Right hindlimb (tissue), 1 donor: ENCODE measurements at places on chromosomes 6 and 20.

- DNase-seq: no peak
Measured at GRCh38 chr20:20417876-20418676, 50.2 kb downstream of the INSM1 start.

GRCh38 chr20:1478566-1478965, 11.9 kb upstream of the NSFL1C start:
- DNase-seq: no peak

- DNase-seq: no peak
Measured at GRCh38 chr6:108837236-108837971, 10.8 kb upstream of the ARMC2 start.

GRCh38 chr6:53734473-53735299, 60.1 kb upstream of the LRRC1 start:
- DNase-seq: no peak

DNA sequence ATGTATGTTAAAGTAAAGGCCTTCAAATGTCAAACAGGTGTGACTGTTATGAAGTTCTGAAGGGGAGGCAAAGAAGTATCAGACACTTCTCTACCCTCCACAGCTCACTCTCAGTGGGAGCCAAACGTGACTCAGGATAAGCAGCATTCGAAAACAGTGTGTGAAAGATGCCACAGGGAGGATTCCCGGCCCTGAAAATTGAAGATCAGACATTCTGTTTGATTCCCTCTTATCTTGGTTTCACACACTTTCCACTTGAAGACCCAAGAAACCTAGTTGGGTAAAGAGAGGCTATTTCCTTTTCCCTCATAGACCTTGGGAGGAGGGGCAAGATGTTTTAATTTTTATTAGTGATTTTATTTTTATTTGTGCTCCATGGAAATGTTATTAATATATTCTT, 164.2 kb upstream of the SUPT3H start:
- DNase-seq: no peak

DNA sequence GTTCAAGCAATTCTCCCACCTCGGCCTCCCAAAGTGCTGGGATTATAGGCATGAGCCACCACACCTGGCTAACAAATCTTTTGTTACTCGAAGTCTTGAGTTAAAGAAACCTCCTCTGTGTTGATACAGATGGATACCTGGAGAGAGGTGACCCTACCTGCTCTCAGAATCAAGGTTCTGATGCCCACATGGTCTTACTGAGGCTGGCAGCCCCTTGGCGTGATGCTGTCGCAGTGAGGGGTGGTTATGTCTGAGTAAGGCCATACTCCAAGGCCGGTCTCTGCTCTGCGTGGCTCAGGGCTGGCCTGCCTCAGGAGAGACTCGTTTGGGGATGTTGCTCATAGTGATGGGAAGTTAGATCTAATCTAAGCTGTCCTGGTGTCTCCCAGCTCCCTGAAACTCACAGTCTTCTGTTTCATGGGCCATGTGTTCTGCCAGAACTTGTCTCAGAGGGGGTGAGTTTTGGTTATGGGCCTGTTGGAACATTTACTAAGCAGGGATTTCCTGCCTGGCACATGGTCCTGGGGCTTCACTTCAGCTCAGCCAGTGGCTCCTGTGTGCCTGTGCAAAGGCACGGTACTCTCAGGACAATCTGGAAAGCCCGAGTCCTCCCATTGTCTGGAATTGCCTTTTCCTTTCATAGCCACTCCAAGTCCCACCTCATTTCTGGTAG, 17.5 kb upstream of the TRAF3IP2 start:
- no peak for DNase-seq

- DNase-seq: peak; percentile 42
Measured at GRCh38 chr6:138250513-138251247, 32.4 kb upstream of the PBOV1 start.

GRCh38 chr6:139597087-139597763, 222.8 kb upstream of the CITED2 start:
- DNase-seq: no peak

GRCh38 chr6:14876778-14877613, 368.9 kb upstream of the JARID2 start:
- DNase-seq: no peak
